CD4-positive, alpha-beta T cell (primary cell): ENCODE measurements at places on chromosomes 3 and 15.

DNA sequence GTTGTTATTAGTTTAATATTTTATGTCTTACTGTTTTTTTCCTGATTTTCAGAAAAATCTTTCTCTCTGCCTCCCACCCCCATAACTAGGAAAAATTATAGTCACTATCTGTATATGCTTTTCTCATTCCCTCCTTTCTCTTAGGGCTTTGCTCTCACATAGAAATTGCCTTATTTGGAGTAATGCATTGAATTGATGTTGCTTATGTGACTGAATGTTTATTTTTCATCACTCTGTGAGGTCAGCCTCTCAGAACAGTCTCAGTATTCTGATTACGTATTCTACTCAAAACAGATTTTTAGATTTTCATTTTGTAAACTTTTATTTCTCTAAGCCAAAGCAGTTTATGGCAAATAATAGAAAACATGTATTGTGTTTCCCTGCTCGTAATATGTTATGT is 121.0 kb downstream of the SLMAP start:
- H3K4me3 ChIP-seq = no peak overlapping the region
- no peak overlapping the region for H3K27ac ChIP-seq
- peaks cover 11% of the 10 kb centered on the region for H3K36me3 ChIP-seq
- H3K4me1 ChIP-seq = no peaks in the 10 kb centered on the region
- no peaks in the 10 kb centered on the region for H3K27me3 ChIP-seq

DNA sequence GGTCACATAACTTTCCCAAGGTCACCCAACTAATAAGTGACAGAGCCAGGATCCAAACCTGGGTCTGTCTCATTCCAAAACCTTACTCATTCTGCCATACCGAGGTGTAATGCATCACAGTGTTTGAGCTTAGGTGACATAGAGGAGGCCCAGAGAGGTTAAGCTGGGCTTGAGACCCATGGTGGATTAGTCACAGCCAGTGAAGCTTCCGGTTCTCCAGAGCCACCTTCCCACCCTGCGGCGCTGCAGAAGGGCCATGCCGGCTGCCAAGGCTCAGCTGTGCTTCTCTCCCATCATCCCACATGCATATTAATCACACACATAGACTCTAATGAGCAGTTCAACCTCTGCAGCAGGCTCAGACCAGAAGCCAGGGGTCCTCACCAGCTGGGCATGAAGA is 42.2 kb downstream of the SPSB4 start:
- no peaks in the 10 kb centered on the region for H3K4me1 ChIP-seq
- H3K27me3 ChIP-seq = no peaks in the 10 kb centered on the region
- no peak overlapping the region for H3K27ac ChIP-seq
- no peak overlapping the region for H3K4me3 ChIP-seq
- no peaks in the 10 kb centered on the region for H3K36me3 ChIP-seq

GRCh38 chr3:64268926-64269325 is 43.7 kb upstream of the PRICKLE2 start:
- no peaks in the 10 kb centered on the region for H3K4me1 ChIP-seq
- H3K36me3 ChIP-seq = no peaks in the 10 kb centered on the region
- peaks cover 5% of the 10 kb centered on the region for H3K27me3 ChIP-seq
- no peak overlapping the region for H3K27ac ChIP-seq

DNA sequence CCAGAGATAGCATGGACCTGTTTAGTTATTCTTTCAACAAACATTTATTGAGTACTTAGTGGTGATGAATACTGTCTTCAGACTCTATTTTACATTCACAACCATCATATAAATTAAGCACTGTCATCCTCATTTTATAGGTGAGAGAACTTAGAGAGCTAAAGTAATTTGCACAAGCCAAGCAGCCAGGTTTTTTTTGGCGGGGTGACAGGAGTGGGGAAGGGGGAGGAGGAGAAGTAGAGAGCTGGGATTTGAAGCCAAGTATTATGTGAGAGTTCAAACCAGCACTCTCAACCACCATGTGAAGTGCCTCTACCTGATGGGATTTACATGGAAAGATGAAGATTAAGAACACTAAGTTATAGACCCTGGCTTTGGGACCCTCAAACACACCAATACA is 547.4 kb upstream of the IL12A start:
- H3K36me3 ChIP-seq = no peaks in the 10 kb centered on the region
- H3K27me3 ChIP-seq = no peaks in the 10 kb centered on the region
- no peak for DNase-seq
- H3K4me1 ChIP-seq = no peaks in the 10 kb centered on the region
- H3K4me3 ChIP-seq = no peak overlapping the region

DNA sequence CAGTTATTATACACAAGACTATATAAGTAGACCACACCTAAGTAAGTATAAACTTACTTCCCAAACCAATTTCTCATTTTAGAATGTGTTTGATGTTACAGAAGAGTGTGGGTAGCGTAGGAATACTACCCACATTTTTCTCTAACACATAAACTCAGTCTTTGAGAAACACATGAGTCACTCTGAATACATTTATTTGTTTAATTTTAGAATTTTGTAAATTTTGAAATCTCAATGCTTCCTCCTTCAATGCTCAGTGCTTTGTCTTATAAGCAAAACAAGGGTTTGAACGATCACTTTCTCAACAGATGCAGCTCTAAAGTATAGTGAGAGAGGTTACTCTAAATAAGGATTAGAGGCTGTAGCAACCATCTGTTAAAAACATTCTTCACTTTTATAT is 700.8 kb downstream of the SI start:
- no peaks in the 10 kb centered on the region for H3K4me1 ChIP-seq
- H3K27ac ChIP-seq = no peak overlapping the region
- no peaks in the 10 kb centered on the region for H3K27me3 ChIP-seq
- no peak overlapping the region for H3K4me3 ChIP-seq
- no peaks in the 10 kb centered on the region for H3K36me3 ChIP-seq
- no peak for DNase-seq

DNA sequence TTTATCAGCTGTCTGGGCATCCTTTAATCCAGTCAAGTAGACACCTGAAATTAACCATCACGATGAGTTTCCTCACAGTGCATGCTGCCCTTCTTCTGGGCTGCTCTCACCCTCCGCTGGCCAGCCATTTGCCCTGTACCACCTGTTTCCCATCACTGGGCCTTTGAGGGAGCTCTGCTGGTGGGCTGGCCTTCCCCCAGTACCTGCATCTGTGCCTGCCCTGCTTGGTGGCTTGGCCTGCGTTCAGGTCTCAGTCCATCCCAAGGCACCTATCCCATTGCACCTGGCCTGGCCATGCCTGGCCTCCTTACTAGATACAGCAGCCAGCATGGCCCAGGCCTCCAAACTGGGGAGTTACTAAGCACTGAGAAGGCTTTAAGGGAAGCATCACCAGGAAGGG is 413.2 kb downstream of the NTRK3 start:
- H3K27me3 ChIP-seq = no peaks in the 10 kb centered on the region
- no peak overlapping the region for H3K4me3 ChIP-seq
- no peak for DNase-seq
- no peaks in the 10 kb centered on the region for H3K4me1 ChIP-seq
- H3K36me3 ChIP-seq = no peaks in the 10 kb centered on the region

DNA sequence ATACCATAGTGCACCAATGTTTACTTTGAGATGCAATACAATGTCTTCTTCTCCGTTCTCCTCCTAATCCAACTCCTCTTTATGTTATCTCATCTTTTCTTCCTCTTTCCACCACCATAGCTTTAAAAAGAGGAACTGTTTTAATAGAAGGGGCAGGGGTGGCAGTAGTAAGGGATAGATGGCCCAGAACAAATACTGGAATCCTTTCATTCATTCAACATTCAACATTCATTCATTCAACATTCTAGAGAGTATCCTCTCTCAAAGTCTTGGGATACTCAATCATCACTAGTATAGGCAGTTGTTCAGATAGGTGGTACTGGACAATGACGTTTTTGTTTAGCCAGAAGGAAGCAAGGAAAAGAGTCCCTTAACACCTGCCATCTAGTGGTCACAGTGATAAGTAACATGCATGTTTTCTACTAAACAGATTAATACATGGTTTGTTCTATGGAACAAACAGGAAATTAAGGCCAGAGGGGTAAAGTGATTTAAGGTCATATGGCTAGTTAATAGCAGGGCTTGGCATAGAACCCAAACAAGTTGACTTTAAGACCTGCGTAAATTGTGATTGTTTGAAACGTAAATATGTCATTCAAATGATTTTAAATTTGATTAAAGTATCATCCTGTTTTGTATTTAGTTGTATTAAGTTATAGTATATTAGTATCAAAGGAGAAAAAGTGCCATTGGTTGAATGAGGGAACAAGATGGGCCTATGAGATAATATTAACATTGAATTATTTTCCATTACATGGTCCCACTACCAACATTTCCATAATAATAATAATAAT is 26.9 kb upstream of the EHHADH start:
- peaks cover 11% of the 10 kb centered on the region for H3K27me3 ChIP-seq
- no peak overlapping the region for H3K4me3 ChIP-seq
- H3K27ac ChIP-seq = no peak overlapping the region
- H3K36me3 ChIP-seq = no peaks in the 10 kb centered on the region

- H3K27me3 ChIP-seq = no peaks in the 10 kb centered on the region
- DNase-seq = no peak
- peaks cover 45% of the 10 kb centered on the region for H3K4me1 ChIP-seq
- no peaks in the 10 kb centered on the region for H3K36me3 ChIP-seq
- H3K4me3 ChIP-seq = no peak overlapping the region
These were observed 313.3 kb downstream of the UACA start for GRCh38 chr15:70450142-70450443.

DNA sequence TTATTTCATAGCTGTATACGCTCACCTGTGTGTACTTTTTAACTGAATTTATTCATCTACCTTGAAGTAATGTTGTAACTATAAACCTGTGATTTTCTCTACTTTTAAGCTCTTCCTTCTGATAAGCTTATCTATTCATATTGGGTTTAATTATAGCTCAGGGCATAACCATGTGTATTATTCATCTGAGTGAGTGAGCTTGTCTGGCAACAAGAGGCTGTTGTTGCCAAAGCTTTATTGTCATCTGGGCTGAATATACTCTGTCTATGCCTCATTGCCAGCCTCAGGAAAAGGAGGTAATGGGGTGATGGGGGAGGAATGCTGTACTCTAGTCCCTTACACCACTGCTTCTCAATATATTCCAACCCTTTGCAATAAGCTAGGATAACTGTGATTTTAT is 292.4 kb downstream of the UBE2E2 start:
- DNase-seq = no peak
- no peaks in the 10 kb centered on the region for H3K36me3 ChIP-seq
- no peaks in the 10 kb centered on the region for H3K4me1 ChIP-seq
- no peak overlapping the region for H3K4me3 ChIP-seq
- H3K27me3 ChIP-seq = no peaks in the 10 kb centered on the region

- no peak for DNase-seq
- H3K27me3 ChIP-seq = no peaks in the 10 kb centered on the region
- no peaks in the 10 kb centered on the region for H3K4me1 ChIP-seq
- no peak overlapping the region for H3K4me3 ChIP-seq
These were observed 110.6 kb upstream of the TNFAIP8L3 start for GRCh38 chr15:51205050-51205975.

- peaks cover 2% of the 10 kb centered on the region for H3K27me3 ChIP-seq
- H3K4me3 ChIP-seq = no peak overlapping the region
- no peaks in the 10 kb centered on the region for H3K36me3 ChIP-seq
- no peaks in the 10 kb centered on the region for H3K4me1 ChIP-seq
These were observed 39.0 kb downstream of the SHC4 start for GRCh38 chr15:48924528-48925393.

- DNase-seq = no peak
- H3K36me3 ChIP-seq = no peaks in the 10 kb centered on the region
- H3K4me3 ChIP-seq = no peak overlapping the region
- H3K4me1 ChIP-seq = peaks cover 4% of the 10 kb centered on the region
- H3K27ac ChIP-seq = no peak overlapping the region
- peaks cover 4% of the 10 kb centered on the region for H3K27me3 ChIP-seq
These were observed 54.1 kb downstream of the RORA start for GRCh38 chr15:61175024-61175423.

DNA sequence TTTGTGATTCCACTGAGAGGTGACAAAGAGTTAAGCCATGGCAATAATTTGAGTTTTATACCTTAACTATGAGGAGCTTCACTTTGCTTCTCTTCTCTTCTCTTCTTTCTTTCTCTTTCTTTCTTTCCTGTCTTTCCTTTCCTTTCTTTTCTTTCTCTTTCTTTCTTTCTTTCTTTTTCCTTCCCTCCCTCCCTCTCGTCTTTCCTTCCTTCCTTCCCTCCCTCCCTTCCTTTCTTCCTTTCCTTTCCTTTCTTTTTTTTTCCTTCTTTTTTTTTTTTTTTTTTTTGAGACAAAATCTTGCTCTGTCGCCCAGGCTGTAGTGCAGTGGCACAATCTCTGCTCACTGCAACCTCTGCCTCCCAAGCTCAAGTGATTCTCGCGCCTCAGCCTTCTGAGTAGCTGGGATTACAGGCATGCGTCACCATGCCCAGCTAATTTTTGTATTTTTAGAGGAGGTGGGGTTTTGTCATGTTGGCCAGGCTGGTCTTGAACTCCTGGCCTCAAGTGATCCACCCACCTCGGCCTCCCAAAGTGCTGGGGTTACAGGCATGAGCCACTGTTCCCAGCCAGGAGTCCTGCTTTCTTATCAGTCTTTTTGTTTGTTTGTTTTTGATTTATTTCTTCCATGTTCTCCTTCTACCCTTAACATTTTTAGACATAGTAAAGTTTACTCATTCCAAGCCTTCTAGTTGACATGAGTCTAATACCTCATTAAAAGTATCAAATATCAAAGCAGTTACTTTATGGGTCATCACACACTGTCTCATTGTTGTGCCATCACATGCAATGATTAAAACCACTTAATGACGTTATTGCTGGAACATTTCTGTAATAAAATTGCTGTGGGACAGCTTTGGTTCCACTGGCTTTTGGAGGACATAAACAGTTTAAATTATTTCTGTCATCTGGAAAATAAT is 29.9 kb downstream of the SLC49A4 start:
- H3K27me3 ChIP-seq = no peaks in the 10 kb centered on the region

DNA sequence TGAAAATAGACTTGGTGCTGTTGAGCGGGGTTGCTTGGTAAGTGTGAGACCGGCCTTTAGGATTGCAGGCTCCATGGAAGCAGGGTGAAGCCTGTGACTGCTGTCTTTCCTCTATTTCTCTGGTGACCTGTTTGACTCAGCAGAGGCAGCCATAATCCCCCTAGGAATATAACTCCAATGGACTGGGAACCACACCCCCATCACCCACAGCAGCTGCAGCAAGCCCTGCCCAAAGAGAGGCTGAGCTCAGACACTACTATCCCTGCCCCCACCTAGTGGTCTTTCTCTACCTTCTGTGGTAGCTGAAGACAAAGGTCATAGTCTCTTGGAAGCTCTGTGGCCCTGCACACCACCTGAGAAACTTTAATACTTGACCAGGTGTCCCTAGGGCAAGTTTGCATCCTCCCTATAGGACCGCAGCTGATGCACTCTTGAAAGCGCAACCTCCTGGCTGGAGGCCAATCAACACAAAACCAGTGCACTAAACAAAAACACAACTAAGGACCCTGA is 133.6 kb upstream of the MRPL3 start:
- H3K36me3 ChIP-seq = no peaks in the 10 kb centered on the region
- no peaks in the 10 kb centered on the region for H3K27me3 ChIP-seq
- H3K4me1 ChIP-seq = no peaks in the 10 kb centered on the region
- no peak for DNase-seq

DNA sequence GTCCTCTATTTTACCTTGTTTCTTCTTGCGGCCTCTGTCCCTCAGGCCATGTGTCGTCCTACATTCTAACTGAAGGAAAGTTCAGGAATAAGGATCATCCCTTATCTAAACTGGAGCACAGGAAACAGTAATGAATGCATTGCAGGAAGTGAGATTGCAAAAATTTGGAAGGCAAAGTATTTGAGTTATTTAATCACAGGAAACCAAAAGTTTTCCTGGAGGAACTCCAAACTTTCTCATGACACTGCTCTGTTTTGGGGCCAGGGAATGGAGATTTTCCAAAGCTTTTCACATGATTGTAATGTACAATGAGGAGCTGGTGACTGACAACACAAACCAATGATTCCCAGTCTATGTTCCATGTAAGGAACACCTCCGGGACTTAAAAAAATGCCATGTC is 57.8 kb upstream of the PLSCR4 start:
- no peak for DNase-seq
- no peaks in the 10 kb centered on the region for H3K4me1 ChIP-seq
- no peaks in the 10 kb centered on the region for H3K27me3 ChIP-seq
